ENCODE measurements at places on chromosomes 4 and X.

- DNase-seq, result peak; percentile 34
Observed at GRCh38 chrX:102934624-102935023, 2.4 kb upstream of the RAB40AL start.

DNA sequence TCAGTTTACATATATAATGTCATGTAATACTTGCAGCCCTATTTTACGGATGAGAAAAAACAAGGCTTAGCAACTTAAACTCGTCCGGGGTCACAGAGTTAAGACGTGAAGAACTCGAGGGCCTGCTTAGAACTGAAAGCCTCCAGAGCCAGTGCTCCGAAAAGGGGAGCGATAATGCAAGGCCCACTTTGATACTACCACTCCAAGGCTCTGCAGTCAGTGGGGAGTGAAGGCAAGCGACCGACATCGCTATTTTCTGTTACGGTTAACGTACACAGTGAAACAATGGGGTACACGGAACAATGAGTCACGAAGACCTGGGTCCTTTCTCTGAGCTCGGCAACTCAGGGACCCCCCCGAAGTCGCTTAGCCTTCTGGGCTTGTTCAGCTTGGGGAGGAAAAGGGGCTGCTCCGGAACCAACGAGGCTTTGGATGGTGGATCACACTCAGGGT lies 965 bp downstream of the PPA2 start:
- DNase-seq, result no peak

GRCh38 chrX:47217121-47217851 lies 1.2 kb upstream of the CDK16 start:
- no peak for DNase-seq

DNA sequence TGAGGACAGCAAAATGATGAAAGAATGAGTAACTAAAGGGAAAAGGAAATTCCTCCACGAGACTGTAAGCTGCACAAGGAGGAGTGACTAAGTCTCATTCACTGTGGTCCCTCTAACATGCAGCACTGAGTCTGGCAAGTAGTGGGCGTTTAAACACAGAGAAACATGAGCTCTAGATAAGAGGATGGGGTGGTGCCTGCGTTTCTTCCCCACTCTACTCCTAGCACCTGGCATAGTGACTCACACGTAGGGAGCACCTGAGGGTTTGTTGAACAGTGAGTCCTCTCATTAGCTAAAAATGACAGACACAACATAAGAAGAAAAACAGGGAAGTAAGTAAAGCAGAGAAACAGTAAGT lies 105.8 kb upstream of the CBR4 start:
- no peak for DNase-seq

- no peak for DNase-seq
Observed at GRCh38 chrX:154366666-154367055, 7.8 kb downstream of the FLNA start.

DNA sequence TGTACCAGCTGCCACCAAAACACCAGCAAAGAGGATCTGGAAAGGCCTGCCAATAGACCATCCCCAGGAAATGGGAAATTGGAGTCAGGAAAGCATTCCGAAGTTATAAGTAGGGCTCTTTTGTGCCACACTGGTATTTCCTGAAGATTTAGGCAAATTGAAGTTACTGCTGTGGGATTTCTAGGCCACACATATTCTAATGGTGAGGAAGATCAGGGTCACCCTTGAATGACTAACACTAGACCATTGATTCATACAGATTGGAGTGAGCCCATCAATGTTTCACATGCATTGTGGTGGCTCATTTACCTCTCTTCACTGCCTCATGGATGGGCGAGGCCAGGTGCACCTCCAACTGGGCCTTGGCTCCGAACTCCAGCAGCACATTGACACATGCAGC lies 22.6 kb downstream of the ASB11 start:
- no peak for DNase-seq

DNA sequence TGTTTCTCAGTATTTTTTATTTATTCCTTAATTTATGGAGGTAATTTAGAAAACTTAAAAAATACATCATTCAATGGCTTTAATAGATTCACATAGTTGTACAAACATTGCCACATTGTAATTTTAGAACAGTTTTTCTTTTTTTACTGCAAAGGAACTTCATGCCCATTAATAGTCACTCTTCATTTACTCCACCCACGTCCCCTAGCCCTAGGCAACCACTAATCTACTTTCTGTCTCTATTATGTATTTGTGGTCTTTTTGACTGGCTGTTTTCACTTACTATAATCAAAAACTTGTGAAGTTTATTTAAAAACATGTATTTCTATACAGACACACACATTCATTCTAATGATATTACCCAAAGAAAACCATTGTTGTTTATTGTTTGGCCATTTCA lies 664.8 kb downstream of the GRID2 start:
- no peak for DNase-seq

All from GM13976 (cell line).